ENCODE measurements at places on chromosomes 3 and 15.

DNA sequence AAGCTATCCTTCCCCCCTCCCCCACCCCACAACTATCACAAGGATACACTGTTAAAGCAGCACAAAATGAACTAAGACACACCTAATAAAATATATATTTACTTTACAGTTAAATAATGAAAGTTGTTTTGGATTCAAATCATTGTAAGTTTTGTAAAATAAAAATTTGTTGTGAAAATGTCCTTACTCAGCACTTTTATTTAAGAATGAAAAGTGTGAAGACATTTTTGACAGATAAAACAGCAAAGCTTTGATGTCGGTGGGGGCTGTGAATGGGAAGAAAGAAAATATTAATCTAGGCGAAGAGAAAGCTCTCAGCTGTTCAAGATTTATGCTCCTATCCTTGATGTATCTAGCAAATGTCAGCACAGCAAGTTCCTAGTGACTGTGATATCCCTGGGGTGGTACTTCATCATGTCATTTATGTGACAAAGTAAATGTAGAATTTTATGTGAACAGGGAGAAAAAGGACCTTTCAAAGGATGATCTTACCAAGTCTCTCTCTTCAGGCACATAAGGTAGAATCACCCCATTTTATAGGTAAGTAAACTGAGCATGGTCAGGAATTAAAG lies 216.4 kb downstream of the ROBO1 start:
- DNase-seq: no peak

DNA sequence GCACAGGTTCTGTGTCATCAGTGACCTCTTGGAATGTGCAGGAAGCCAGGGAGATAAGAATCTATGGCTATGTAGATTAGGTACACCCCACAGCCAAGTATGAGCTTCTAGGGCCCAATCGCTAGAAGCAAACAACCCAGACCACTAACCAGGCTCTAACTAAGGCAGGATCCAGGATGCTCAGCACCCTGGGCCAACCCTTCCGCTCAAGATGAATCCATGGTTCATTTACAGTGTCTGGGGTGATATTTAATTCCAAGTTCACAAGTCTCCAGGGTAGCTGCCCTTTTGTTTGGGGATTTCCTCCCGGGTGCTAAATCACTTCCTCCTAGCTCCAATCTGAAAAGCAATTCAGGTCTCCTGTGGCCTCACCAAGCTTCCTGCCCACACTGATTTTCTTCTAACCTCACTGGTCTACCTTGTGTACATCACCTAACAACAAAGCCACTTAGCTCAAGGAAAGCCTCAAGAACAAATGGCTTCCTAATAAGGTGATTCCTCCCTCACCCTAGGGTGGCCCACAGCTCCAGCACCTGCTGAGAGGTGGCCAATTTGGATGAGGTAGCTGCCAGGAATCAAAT lies 2.4 kb downstream of the EHD4 start:
- no peak for DNase-seq

- DNase-seq: no peak
Observed at GRCh38 chr15:93706495-93707292, 524.7 kb upstream of the MCTP2 start.

DNA sequence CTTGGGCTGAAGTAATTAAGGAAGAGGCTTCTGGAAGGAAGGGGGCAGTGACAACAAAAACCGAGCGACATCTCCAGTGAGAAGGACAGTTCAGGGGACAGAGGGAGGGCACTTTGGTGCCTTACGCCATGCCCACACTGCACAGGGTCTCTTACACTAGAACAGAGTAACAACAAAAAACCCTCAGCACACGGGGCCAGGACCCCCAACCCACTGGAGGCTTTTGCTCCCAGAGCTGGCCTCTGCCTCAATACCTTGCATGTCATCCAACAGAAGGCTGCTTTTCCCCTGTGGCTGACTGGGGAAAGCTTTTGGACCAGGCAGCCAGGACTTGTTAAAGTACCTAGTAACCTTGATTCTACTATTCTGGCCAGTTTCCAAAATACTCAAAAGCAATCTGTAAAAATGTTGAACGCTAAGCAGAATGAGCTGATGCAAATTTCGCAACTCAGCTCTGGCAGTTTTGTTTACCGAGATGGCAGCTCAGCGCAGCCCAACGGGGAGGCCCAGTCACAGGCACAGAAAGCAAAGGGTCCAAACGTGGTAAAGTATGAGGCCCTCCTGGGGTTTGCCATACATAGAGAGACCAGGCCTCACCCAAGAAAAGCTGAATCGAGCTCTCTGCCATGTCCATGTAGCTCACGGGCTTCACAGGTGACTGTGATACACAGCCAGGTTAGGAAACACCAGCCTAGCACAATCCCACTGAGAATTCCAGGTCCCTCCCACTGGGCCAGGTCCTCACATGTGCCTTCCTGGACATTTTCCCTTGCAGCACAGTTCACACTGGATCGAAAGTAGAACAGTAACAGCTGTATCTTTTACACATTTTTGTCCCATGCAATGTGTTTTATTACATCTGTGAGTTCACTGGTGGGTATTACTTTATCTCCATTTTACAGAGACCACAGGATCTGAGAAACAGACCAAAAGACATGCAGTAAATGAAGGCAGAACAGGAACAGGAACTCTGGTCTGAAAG lies 6.0 kb downstream of the CHCHD4 start:
- no peak for DNase-seq

DNA sequence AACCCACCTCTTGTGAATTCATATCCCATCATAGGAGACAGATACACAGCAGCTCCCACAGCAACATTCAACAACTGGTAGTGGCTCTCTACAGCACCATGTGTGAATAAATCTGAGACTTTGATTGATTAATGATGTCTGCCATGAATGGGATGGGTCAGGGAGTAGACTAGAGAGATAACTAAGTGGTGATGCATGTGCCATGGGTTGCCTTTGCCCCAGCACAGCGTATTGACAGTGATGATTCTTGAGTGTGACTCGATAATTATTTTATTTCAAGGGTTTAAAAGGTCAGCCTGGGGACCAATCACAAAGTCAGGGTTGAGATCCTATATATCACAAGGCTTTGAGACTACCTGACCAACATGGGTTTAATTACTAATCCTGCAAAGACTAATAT lies 295.9 kb downstream of the PTPRG start:
- DNase-seq: no peak

GRCh38 chr3:177320765-177321247 lies 123.5 kb upstream of the TBL1XR1 start:
- DNase-seq: no peak

DNA sequence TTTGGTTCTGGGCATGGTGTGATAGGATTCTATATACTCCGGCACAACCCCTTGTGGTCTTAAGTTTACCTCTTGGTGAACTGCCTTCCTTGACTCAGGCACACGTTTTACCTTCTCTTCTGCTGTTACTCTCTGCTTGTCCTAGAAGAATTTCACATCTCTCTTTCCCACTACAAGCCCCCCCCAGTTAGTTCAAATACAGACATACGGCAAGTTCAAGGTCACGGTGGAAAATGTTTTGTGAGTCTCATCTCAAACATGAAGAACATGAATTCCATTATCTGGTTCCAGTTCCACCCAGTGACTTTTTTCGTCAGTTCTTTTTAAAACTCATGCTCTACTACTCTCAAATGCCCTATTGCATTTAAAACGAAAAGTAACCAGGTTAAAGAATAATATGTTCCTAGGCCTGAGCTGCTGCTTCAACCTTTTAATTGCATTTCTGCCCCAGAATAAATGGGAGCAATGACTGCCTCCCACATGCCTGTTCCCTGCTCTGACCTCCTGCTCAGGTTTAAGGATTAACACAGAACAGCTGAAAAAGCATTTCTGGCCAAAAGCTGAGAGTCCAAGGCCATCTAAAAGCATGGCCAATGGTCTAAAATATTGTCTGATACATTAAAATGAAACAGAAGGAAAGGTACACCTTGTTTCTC lies 132.8 kb downstream of the OSBPL10 start:
- no peak for DNase-seq

- no peak for DNase-seq
Observed at GRCh38 chr3:54331341-54331740, 209.0 kb downstream of the CACNA2D3 start.

- DNase-seq: no peak
Observed at GRCh38 chr3:88028876-88029275, 29.9 kb downstream of the CGGBP1 start.

DNA sequence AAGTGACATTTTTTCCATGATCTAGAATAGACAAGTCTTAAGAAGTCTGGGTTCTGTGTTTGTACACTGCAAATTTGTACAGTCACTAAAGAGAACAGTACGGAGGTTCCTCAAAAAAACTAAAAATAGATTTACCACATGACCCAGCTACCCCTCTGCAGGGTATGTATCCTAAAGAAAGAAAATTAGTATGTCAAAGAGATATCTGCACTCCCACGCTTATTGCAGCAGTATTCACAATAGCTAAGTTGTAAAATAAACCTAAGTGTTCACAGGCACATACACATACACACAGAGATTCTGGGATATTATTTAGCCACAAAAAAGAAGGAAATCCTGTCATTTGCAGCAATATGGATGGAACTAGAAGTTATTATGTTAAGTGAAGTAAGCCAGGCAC lies 120.4 kb downstream of the ZIC1 start:
- DNase-seq: no peak

- DNase-seq: no peak
Observed at GRCh38 chr15:80711886-80712285, 16.8 kb downstream of the ABHD17C start.

GRCh38 chr3:194046531-194046930 lies 89.4 kb upstream of the HES1 start:
- DNase-seq: no peak

DNA sequence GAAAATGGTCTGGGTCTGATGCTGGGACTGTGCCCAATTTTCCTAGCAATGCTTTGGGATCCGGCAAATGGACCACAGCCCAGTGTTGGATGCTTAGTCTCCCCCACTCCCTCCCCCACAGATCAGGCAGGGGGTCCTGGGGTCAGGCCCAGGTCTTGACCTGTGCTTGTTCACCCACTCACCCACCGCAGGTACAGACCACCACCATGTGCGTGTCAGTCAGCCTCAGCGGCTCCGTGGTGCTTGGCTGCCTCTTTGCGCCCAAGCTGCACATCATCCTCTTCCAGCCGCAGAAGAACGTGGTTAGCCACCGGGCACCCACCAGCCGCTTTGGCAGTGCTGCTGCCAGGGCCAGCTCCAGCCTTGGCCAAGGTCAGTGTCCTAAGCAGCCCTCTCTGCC lies 10.6 kb downstream of the GRM2 start:
- DNase-seq: no peak
